CD4-positive, CD25-positive, alpha-beta regulatory T cell (primary cell): ENCODE measurements at places on chromosomes 16 and 17. TPM values are rescaled to one million over a fixed set of nuclear protein-coding genes. Genes with fewer than 3 reads are reported as not detected.

- DNase-seq: no peak
These were observed 46.5 kb upstream of the CDRT4 start for GRCh38 chr17:15513856-15514459.

- DNase-seq: no peak
These were observed 7.1 kb upstream of the PSMD3 start for GRCh38 chr17:39973496-39973895.

DNA sequence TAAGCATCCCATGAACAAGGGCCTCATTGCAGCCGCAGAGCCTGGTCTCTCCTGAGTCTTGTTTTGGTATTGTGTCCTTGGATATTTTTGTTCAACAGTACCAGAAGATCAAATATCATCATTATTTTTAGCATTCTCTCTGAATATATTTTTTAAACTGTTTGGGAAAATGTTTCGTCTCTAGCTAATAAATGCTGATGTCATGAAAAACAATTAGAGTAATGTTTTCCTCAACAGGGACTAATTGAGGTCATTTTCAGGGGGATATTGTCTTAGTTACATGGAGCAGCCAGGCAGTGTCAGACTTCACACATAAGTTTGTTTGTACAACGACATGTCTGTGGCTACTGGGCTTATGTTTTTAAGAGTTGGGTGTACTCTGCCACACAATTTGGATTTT lies 805.3 kb upstream of the SOX9 start:
- no peak for DNase-seq

GRCh38 chr17:38558728-38559050 lies 47.1 kb downstream of the SRCIN1 start:
- no peak for DNase-seq

DNA sequence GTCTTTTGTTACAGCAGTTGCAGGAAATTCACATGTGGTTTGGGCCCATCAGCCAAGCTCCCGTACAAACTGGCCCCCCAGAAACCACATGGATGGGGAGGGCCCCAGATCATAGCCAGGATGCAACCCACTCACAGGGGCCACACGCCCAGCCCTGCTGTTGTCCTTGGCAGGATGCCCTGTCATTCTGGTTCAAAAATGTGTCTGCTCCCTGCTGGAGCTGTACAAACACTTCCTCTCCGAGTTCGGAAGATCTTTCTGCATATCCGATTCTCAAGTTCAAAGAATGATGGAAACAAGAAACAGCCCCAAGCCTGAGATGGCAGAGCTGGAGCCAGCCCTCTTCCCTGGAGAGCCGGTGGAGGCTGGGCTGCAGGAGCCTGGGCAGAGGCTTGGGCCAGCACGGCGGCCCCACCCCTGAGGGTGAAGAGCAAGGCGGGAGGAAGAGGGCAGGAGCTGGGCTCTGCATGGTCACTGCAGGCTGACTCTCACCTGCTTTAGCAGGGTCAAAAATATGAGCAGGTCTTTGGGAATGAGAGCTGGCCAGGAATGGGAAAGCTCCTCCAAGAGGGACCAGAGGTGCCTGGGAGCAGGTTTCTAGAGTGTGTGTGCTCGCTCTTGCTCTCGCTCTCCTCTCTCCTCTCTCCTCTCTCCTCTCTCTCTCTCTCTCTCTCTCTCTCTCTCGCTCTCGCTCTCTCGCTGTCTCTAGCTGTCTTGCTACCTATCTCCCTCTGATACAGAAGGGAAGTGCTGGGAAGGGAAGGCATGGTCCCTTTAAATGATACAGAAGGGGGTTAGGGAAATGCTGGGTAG lies 34.7 kb upstream of the ENPP7 start:
- DNase-seq: no peak

SPN gene
- total RNA-seq: 149 TPM

EME2 gene
- total RNA-seq: 19.0 TPM
